B cell (primary cell): ENCODE measurements at places on chromosomes 1 and 21.

DNA sequence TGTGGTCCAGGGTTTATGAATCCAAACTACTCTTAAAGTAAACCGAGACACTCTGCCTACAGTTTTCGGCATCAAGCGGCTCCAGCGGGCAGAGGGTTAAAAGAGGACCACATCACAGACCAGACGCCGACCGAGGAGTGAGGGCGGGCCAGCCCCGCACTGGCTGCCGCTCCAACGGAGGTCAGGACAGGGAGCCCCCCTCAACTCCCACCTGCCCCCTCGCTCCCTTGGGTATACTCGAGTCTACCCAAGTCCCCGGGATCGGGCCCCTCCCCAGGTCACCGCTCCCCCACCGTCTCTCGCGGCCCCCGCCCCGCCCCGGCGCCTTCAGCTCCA, 312 bp downstream of the ARNT start:
- no peak for DNase-seq

DNA sequence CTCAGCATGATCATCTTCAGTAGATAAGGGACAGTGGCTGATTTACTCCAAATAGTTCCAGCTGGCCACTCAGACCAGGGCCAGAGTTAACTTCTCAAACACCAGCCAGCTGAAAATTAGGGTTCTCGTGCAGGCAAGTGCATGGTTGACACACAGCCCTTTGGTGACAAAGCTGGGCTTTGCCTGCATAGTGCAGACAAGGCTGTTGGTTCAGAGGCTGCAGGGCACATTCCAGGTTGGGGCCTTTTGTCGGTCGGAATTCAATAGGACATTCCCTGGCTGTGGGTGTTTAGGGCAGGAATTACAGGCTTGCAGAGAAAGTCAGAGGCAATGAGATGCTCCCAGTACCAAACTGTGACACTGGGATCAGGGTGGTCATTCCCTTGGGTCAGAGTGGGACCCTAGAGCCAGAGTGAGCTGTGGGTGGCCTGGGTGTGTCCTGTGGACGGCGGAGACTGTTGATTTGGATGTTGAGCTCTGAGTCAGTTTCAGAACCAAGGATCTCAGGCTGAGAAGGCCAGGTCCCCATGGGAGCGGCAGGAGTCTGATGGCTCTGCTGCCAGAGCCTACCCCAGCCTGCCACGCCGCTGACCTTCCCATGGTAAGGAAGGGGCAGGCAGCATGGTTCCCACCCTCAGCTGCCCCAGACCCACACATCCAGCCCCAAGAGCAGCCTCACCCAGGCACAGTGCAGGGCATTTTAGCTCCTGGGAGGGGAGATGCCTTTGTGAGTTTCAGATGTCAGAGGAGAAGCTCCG, 56.2 kb downstream of the STUM start:
- no peak for DNase-seq

DNA sequence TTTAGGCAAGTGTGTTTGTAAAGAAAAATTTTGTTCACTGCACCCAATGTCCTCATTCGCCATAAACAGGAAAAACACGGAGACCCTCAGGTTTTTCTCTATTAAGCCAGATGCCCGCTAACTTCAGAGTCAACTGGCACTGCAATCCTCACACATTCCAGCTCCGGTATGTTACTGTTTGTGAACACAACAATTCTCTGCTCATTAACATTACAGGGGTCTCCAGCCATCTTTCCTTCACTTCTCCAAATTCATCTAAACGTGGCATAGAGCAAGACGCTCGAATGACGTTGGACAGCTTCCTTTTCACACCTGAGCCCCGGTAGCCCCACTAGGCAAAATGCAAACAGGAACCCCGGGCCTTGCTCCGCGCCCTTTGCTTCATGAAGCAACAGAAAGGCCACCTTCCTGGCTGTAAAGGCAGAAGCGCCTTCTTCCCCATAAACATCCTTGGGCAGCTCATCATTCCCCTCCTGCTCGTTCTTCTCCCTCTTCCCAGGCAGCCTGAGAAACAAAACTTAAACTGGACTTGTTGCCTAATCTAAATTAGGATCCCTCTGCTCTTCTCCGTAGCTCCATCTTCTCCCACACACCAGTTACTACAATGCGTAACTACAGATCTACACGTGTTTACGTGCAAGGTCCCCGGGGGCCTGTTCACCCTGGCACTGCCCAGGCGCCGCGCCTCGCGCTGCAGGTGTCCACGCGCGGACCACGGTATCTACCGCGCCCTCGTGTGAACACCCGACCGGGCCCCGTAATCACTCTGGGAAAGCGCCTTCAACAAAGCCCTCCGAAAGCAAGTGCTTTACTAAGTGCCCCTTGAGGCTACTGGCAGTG, 1.2 kb downstream of the LBR start:
- peak; percentile 83 for DNase-seq

DNA sequence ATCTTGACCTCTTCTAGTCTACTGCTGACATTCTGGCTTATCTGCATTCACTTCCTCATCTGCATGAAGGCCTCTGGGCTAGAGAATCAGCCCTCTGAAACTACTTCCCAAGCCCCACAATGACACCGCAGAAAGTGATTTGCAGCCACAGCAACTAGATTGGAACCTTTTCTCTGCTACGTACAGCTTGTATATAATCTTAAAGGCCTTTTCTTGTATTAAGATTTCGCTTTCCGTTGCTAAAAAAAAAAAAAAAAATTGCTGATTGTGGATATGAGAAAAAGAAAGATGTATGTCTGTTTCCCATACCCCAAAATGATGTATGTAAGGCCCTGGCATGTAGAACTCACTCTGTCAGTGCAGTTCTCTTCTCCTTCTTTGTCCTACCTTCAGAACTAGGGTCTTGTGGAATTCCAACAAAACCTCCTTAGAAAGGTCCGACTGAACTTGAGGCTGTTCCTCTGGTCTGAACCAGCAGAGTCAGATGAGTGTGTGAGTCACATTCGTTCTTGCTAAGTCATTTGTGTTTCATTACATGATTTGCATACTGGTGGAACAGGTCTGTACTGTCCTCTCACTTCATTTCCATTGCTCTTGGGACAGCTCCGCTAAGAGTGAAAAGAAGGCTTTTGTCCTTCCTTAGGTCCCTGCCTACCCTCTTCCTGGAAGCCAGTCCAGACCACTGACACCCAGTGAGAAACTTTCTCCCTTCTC, 62.7 kb downstream of the PLPP3 start:
- peak; percentile 53 for DNase-seq

DNA sequence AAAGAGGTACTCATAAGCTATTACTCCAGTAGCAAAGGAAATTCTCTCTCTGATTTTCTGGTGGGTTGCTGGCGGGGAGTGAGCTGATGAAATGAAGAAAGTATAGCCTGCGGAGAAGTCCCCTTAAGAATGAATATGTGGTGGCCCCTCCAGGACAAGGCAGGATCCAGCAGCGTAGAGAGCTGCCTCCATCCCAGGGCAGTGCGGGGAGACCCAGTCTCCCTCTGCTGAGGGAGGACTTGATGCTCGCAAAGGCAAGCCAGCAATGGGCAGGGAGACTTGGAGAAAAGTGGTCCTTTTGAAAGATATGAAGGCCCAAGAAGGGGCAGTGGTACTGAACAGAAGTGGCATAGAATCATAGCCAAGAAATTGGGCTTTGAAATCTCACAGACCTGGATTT, 106.0 kb upstream of the SLC44A3 start:
- DNase-seq = no peak

GRCh38 chr1:46094471-46095005, 37.9 kb downstream of the PIK3R3 start:
- no peak for DNase-seq

DNA sequence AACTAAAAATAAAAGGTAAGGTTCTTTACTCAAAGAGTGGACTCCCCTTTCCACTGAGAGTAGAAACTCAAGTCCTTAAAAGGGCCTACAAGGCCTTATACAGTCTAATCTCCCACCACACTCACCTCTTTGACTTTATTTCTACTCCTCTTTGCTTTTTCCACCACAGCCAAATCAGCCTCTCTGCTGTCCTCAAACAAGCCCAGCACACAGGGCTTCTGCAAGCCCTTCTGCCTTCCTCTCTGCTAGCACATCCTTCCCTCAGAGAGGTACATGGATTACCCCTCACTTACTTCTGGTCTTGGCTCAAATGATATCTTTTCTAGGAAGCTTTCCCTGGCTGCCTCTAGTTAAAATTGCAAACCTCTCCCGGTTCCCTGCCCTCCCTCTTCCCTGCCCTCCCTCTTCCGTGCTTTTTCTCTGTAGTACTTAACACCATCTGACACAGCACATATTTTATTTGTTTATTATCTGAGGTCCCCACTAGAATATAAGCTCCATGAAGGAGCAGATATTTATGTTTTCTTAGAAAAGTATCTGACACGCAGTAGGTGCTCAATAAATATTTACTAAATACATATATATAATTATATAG, 1.7 kb downstream of the LYST start:
- no peak for DNase-seq

- no peak for DNase-seq
These were observed 3.1 kb downstream of the FTCD start for GRCh38 chr21:46151989-46152926.

DNA sequence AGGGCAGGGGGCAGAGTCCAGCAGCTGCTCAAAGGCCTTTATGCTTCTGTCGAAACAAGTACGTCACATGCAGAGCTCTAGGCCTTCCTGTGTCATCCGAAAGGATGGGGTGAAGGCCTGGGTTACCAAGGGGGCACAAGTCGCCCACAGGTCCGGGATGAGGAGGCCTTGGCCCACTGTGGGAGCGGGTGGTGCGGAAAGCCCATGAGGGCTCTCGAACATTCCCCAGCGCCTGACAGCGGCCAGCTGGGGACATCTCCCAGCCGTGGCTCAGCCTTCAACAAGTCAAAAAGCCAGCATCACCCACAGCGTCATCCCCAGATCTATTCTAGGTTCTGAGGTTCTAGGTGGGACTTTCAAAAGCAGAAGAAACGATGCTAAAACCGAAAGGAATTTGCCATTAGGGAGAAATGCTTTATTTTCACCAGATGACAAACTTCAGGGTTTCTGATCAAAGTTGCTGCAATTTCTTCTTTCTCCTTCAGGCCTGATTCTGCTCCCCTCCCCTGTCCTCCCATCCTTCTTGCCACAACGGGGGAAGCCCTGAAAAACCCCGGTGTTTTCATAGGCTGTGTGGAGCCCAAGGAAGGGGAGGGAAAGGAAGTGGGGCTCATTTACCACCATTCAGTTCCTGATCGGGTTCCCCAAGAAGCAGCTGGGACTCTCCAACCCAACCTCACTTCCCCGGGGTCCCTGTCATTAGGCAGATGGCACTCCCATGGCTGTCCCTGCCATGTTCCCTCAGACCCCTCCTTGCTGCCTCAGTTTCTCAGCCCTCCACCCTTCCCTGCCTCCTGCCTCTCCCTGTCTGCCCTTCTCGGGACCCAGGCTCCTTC, 17.6 kb downstream of the GPR137B start:
- peak; percentile 62 for DNase-seq

- no peak for DNase-seq
These were observed 24.4 kb upstream of the DEPDC1 start for GRCh38 chr1:68521286-68521685.
